ENCODE measurements at places on chromosomes 5 and 9.

GRCh38 chr5:74054641-74055421 is 428.8 kb downstream of the ARHGEF28 start:
- no peak for DNase-seq

DNA sequence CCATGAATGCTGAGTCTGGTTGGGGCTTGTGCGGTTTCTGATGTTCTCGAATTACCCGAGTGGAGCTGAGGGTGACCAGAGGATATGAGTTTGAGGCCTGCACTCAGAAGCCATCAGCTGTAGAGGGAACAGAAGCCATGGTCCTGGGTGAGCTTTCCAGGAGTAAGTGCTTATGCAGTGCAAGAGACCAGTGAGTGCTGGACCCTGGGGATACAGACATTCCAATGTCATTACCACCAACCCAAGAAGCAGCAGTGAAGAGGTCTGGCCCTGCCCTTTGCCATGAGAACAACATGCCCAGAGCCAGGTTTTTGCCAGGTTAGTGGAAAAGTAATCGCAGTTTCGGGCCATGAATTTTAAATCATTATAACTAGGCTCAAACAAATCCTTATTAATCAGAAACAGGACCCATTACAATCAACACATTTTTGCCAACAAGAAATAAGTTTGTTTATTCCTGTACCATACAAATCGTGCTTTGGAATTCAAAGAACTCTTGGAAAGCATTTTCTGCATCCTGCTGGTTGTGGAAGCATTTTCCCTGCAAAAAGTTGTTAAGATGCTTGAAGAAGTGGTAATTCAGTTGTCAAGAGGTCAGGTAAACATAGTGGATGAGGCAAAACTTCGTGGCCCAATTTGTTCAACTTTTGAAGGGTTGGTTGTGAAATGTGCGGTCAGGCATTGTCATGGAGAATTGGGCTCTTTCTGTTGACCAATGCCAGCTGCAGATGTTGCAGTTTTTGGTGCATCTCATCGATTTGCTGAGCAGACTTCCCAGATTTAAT is 154.6 kb downstream of the SYK start:
- DNase-seq = no peak

GRCh38 chr9:130106860-130107233 is 53.1 kb downstream of the GPR107 start:
- DNase-seq = no peak

DNA sequence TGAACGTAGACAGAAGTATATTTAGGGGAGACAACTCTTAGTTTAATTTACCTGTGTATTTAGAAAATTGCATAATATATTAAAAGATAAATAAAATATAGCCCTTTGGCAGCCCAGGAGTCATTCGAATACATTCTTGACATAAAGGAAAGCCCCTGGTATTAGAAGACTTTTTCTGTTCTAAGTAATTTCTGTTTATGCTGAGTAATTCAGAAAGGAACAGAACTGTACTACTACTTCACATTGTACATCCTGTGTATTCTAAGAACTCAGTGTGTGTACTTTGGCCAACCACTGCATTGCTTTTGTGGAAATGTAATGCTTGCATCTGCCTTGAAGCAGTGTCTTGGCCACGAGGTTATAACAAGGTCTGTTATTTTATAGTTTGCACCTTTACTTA is 136.4 kb downstream of the KDM4C start:
- DNase-seq = no peak

- peak; percentile 95 for DNase-seq
Measured at GRCh38 chr9:97696803-97697601, at the start of gene XPA. Gene XPA (minus strand): TSS chr9:97697340. CDS start chr9:97697292, 48 bp downstream.
